ENCODE measurements at places on chromosomes 4 and X.

DNA sequence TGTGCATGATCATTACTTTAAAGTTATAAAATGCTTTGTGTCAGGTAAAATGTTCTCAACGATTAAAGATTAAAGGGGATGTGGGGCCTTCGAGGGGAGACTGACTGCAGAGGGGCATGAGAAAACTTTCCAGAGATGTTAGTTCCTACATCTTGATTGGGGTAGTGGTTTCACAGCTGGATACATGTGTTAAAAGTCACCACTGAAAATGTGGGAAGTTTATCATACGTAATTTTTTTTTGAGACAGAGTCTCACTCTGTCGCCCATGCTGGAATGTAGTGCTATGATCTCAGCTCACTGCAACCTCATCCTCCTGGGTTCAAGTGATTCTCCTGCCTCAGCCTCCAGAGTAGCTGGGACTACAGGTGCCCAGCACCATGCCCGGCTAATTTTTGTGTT is 79.5 kb downstream of the RBM47 start:
- no peak for DNase-seq

GRCh38 chr4:68407868-68408190 is 39.4 kb upstream of the TMPRSS11E start:
- DNase-seq: no peak

DNA sequence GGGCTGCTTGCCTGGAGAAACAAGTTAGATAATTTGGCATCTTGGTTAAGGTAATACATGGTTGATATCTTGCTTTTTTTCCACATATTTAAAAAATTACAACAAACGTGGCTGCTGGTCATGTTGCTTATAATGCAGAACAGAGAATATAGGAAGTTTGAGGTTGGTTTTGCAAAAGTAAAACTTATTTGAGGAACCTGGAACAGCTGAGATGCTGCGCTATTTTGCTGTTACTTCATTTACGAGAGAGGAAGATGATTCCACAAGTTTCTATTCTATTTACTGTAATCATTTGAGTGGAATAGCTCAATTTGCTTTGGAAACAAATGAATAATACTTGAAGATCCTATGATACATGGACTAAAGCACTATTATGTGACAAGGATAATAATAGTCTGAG is 118.9 kb downstream of the TMA16 start:
- no peak for DNase-seq

- peak; percentile 82 for DNase-seq
Observed at GRCh38 chr4:139887962-139888735, 222.5 kb downstream of the MGST2 start.

- DNase-seq: no peak
Observed at GRCh38 chrX:30971774-30972603, 82.9 kb upstream of the TAB3 start.

- DNase-seq: no peak
Observed at GRCh38 chrX:22922961-22923360, 76.8 kb upstream of the DDX53 start.

DNA sequence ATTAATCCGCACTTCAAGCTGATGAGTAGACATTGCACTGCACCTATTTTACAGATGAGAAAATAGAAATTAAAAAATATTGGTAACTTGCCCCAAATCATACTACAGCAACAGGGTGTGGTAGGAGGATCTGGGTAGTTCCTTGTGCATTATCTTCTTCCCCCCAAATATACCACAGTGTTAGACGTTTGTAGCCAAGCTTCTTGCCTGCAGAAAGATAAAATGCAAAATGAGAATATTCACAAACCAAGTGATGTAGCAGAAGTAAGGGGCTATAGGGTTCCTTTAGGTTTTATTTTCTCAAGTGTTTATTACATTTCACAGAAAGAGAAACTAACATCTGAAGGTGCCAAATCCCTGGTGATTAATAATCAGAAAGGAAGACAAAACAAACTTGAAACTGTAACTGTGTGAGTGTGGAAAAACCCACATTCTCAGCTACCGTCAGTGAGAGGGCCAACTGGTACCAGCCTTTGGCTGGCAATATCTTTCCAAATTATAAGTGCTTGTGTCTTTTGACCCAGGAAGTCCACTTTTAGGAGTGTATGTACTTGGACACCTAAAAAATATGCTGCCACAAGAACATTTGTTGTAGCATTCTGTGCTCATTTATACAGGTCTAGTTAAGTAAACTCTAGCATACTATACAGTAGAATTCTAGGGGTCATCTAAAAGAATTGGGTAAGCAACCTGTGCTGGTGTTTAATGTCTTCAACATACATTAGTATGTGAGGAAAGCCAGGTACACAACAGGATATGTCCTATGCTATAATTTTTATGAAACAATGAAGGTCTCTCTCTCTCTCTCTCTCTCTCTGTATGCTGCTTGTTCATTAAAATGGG is 6.7 kb upstream of the CD38 start:
- DNase-seq: no peak

GRCh38 chrX:49043220-49043986 is at the start of gene TFE3:
Gene TFE3 (minus strand): TSS chrX:49043357. CDS start chrX:49043226, 131 bp downstream.
- peak; percentile 84 for DNase-seq

- DNase-seq: no peak
Observed at GRCh38 chr4:89482926-89483595, 175.5 kb upstream of the GPRIN3 start.

DNA sequence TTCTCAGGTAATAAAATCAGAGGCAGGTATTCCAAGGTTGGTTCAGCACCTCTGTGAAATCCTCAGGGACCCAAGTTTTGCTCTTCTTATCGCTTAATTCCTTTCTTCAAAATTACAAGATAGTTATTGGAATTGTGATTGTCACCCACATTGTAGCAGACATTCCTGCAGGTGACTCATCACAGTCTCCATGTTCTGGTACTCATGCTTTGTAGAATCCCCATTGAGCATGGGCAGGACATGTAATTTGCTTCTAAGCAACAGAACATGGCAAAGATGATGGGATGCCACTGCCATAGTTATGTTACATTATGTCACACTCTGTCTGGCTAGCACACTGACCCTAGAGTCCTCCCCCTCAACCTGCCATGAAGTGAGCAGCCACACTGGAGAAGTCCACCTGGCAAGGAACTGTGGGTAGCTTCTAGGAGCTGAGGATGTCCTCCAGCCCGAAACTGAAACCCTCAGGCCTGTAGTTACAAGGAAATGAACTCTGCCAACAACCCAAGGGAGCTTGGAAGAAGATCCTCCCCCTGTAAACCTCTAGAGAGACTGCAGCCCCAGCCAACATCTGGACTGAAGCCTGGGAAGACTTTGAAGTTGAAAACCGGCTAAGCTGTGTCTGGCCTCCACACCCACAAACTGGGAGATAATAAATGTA is 58.3 kb upstream of the GUCY1A1 start:
- DNase-seq: no peak

DNA sequence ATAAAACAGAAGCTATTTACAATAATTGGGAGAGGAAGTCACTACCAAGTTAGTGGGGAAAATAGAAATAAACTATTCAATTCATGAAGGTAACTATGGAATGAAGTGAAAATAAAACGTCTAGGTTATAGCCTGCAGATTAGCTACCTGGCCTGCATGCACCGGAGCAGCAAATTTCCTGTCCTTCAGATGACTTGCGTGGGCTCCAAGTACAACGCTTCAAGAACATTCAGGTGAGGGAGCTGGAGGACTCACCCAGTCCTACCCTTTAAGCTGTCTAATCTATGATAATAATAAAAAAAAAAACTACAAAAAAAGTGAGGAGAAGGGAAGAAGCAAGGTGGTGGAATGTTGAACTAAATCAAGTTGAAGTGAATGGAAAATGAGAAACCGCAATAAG is 13.2 kb downstream of the C4orf54 start:
- no peak for DNase-seq

GRCh38 chr4:25098964-25099891 is 61.0 kb downstream of the SEPSECS start:
- DNase-seq: no peak

DNA sequence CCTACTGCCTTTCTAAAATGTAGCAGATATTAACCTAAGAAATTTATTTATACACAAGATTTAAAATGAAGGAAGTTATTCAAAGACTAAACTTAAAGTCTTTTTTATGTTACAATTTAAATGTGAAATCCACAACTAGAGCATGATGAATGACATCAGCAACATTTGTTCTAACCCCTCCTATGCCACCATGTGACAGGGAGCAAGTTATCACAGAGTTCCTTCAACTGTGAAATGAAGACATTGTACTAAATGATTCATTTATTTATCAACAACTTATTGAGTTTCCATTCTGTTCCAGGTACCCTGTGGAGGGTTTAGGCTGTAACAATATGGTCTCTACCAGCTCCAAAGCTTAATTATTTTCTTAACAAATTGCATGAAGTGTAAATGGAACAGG is 76.9 kb downstream of the SLC39A8 start:
- DNase-seq: peak; percentile 25

- no peak for DNase-seq
Observed at GRCh38 chrX:119736206-119736764, 22.1 kb upstream of the SOWAHD start.

DNA sequence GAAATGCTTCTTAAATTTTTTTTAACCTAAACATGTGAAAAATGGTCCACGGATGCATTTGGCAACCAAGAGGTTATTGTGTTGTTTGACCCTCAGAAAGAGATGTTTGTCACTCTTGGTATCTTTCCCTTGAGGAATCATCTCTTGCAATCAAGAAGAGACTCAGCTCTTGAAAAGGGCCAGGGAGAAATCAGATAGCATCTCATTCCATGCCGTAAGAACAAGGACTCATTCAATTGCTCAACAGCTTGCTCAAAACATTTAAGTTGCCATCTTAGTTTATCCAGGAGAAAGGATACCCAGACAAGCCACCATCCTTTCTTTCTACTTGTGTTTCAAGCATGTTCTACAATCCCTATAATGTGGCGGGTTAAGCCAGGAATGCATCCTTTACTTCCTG is 209.5 kb upstream of the LNX1 start:
- no peak for DNase-seq

GRCh38 chr4:127103681-127104115 is 529.1 kb upstream of the INTU start:
- DNase-seq: no peak

DNA sequence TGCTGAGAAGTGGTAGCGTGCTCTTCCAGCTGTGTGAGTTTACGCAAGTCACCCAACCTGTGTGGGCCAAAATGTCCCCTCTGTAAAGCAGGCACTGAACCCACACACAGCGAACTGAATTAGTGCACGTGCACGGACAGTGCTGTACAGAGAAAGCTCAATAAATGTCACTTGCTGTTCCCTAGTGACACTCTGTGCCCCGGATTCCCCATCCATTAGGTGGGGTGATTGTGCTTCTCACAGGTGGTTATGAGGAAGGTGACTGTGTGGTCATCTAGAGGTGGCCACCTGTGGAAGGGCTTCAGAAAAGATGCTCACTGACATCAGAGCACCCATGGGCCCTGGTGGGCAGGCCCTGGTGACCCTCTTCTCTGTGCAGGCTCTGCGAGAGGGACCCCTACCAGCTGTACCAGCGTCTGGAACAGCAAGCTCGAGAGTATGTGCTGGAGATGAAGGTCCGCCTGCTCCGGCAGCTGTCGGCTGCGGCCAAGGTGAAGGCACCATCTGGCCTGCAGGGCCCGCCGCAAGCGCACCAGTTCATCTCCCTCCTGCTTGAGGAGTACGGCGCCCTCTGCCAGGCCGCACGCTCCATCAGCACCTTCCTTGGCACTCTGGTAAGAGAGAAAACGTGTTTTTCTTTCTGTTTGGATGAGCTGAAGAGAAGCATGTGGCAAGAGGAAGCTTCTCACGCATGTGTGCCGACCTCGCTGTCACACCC is 94.3 kb downstream of the FAM193A start:
- DNase-seq: no peak

- DNase-seq: no peak
Observed at GRCh38 chr4:161404346-161405110, 759.3 kb downstream of the FSTL5 start.

GRCh38 chrX:6768881-6769280 is 234.0 kb upstream of the VCX3A start:
- DNase-seq: no peak

GRCh38 chr4:155972098-155972497 is 18.4 kb upstream of the CTSO start:
- DNase-seq: no peak

GRCh38 chrX:127877318-127877717 is 174.9 kb downstream of the ACTRT1 start:
- no peak for DNase-seq

DNA sequence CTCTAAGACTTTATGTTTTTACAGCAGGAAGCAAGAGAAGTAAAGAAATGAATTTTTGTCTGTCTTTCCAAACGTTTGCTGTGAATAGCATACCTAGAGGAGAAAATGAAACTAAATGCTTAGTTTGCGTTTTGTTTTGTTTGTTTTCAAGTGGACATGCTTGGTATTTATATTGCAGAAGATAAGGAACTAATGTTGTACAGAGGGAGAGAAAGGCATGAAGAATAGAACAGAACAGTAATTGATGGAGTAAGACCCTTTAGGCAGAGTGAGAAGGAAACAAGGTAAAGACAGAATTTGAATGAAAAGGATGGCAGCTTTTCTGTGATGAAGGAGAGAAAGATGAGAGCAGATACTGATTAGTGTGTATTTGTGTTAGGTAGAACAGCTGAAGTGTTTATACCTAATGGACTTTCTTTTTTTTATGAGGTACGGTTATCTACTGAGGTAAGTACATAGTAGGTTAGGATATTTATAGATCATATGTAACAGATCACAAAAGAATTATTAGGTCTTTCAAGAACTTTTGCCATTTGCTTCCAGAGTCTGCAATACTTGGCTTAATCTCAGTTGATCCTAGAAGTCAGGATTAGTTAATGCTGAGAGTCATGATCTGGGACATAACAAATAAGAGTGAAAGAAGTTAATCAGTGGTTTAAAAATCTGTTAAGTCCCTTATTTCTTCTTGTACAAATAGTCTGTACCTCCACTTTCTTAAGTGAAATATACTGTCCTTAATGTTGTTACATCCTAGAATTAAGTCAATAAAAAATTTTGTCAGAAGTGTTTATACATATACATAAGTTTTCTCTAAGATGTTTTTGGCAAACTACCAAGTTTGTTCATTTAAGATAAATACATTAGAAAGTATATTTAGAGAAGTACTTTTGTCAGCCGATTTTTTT is 36.8 kb downstream of the FABP2 start:
- no peak for DNase-seq

GRCh38 chr4:1575418-1576303 is 108.5 kb downstream of the FAM53A start:
- DNase-seq: no peak

- no peak for DNase-seq
Observed at GRCh38 chr4:26075583-26075982, 161.6 kb downstream of the SMIM20 start.

- no peak for DNase-seq
Observed at GRCh38 chr4:8688041-8688907, 95.7 kb downstream of the CPZ start.

DNA sequence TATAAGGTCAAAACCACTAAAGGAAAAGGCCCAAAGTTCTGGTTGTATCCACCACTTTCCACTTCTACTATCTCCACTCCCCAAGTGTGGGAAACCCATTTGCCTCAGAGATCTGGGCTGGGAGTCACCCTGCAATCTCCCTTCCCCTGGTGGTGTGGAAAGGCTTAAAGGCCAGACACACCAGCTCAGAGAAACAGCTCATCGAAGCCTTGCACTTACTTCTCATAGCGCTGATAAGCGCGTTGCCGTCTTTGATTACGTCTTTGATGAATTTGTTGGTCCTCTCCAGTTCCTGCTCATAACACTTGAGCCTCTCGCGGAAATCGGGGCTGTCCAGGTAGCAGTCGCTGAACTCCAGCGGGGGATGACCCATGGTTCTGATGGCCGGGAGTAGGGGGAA is 647 bp downstream of the OPHN1 start:
- DNase-seq: no peak

GRCh38 chr4:2044542-2045517 is 14.3 kb upstream of the NAT8L start:
- DNase-seq: no peak

GRCh38 chr4:101670370-101670769 is 120.2 kb upstream of the BANK1 start:
- DNase-seq: no peak

GRCh38 chrX:49171752-49172279 is at the start of gene PLP2:
Gene PLP2 (plus strand): TSS chrX:49171898. CDS start chrX:49172001, 103 bp downstream.
- DNase-seq: no peak
